GM12878 (cell line): ENCODE measurements at places on chromosomes 3 and 15. TPM values are rescaled to one million over a fixed set of nuclear protein-coding genes. Genes with fewer than 3 reads are reported as not detected.

DNA sequence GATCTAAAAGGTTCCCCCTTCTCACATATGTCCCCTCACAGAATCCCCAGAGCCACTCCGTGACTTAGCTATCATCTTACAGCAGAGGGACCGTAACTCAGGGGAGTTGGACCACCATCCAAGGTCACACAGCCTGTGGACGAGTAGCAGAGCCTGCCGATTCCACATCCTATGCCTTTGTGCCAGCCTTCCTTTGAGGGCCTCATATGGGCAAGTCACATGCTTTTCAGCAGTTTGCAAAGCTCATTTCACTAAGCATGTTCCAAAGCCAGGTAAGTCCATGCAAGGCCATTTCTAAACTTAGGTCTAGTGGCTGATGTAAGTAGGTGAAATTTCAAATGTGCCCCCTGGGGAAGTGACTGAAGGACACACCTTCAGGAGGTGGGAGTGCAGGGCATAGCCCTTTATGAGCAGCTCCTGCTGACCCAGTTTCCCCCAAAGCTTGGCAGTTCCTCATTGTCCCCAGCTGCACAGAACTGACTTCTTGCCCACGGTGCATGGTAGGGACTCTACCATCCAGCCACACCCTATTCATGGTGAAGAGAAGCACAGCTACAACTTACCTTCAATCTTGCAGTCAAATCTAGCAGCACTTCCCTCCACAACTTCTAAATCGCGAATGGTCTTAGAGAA is 33.3 kb upstream of the HACD2 start:
- DNase-seq, result no peak

DNA sequence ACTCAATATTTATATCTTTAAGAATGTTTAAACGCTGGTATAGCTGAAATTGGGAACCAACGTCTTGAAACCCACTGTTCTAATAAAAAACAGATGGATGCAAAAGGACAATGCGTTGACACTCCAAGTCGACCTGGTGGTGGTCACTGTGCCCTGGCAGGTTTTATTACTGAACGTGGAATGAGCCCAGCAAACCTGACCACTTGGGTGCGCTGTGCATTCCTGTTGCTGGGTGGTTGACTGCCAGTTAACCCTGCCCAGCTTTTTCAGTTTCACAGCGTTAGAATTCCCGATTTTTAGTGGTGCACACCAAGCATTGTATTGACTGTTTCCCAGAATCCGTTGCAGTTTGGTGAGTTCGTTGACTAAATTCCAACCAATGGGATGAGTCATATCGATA is 384.4 kb downstream of the OCA2 start:
- DNase-seq, result no peak

DNA sequence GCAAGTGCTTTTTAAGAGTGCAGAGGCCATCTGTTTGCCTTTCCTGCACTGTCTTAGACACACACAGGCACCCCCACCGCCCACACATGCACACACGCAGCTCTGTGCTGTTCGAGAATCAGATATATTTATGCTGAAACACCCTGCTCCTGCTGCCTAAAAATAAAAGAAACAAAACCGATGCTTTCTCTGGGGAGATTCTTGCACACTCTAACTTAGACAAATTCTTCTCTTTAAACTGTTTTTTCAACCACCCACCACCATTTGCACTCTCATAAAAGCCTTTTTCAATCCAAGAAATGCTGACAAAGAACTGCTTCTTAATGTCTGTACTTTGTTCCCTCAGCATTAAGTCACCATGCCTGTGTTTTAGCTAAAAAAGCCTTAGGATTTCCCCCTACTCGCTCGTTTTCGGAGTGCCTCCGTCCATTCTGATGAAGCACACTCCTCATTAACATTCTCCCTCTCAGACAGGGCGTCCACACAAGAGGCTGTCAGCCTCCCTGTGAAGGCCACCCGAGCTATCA is 26.2 kb downstream of the SLC12A8 start:
- DNase-seq, result no peak

The CD200R1 gene
- 0.47 and 0.59 TPM in 2 replicates for polyA plus RNA-seq

GRCh38 chr3:186605078-186605477 is 7.8 kb upstream of the AHSG start:
- DNase-seq, result no peak

The GOLGA6A gene
- not detected in 2 replicates for polyA plus RNA-seq

DNA sequence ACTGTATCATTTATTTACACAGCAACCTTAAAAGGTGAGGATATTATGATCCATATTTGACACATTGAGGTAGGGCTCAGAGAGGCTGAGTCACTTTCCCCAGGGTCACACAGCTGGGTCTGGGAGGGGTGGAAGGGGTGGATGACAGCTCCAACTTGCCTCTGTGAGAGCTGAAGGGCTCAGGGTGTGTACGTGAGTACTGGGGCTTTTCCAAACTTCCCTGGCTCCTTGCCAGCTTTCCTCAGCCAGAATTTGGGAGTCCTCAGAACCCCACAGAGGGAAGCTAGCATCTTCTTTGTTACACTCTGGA is 58.3 kb upstream of the SLC6A11 start:
- DNase-seq, result no peak

DNA sequence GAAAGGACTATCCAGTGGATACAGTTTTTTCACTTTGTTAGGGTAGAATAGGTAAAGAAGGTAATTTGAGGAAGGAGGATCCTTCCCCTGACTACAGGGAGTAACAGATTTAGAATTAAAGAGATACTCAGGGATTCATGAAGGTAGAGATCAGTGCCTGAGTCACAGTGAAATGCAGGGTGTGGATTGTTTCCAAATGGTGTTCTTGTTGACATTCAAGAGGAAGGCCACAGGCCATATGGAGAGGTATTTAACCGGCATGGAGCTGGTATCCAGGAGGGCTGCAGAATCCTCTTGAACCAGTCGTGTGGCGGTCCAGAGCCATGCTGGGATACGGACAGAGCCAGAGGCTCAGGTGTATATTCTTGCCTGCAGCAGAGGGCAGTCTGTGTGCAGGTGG is 28.2 kb downstream of the GYG1 start:
- no peak for DNase-seq

The SPINK8 gene
- not detected in 2 replicates for polyA plus RNA-seq

DNA sequence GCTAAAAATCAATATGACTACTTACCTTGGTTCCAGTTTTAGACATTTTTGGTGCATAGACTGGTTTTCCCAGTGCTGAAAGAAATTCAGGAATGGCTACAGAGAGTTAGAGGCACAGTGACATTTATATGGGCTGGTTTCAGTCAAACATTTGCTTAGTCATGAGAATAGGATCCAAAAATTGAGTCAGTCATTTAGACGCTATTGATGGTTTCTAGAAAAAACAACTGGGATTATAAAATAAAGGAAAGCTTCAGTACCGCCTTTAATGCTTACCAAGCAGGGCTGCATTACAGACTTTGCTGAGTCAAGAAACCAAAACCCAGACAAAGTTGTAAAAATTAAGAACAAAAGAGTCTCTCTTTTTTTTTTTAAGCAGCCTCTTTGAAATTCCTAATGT is at the start of gene CRYGS:
Gene CRYGS (minus strand): TSS at position 100 of the 400 bp plus-strand sequence. CDS start 54 bp downstream, at position 46.
- DNase-seq, result no peak

- no peak for DNase-seq
Observed at GRCh38 chr3:157101486-157101885, 58.5 kb downstream of the CCNL1 start.

GRCh38 chr3:45670991-45671390 is 18.2 kb upstream of the SACM1L start:
- no peak for DNase-seq

- no peak for DNase-seq
Observed at GRCh38 chr15:58916962-58917361, 16.5 kb downstream of the SLTM start.

DNA sequence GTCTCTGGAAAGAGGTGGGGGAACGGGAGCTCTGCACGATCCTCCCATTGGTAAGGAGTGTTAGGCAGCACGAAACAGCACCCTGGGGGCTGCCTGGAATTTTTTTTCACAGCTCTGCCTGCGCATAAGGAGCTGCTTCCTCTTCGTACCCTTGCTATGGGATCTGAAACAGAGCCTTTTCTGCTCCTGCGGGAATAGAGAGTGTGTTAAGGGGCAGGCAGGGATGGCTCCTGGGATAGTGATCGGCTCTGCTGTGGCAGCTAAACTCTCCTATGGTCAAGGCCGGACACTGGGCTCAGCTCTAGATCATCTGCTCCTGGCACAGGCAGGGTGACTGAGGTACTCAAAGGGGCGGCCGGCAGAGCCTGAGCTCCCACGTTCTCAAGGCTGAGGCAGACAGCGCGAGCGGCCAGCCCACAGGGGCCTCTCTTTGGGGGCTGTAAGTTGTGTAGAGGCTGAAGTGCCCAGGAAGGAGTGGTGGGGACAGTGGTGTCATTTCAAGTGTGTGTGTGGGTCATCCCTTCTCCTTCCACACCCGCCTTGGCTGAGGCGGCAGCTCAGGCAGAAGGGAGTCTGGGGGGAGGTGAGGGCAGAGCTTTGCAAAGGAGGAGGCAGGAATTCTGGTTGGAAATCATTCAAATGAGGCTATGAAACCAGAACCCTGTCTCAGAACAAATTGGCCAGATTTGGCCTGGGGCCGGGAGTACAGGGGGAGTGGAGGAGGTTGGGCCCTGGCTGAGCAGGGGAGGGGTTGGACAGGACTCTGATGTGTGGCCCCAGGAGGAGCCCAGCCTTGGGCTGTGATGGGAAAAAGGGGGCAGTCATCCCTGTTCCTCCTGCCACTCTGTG is 31.0 kb downstream of the EPHB3 start:
- DNase-seq, result no peak

- no peak for DNase-seq
Observed at GRCh38 chr3:111332488-111333080, 209.4 kb upstream of the CD96 start.

DNA sequence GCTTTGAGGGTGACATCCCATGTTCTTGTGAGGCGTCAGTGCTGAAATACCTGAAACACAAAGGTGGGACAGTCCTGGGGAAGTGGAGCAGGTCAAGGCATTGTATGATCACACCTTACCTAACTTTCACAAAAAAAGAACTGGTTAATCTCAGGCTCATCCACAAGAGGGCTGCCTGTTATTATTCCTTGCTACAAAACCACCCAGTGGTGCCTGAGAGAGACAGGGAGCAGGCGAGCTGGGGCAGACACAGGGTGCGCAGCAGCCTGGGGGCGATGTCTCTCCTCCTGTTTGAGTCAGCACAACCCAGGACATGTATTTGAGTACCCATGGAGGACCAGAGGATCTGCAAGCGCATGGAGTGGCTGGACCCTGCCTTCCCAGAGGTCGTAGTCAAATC is 316.8 kb upstream of the ATP10A start:
- no peak for DNase-seq

GRCh38 chr15:101052681-101053121 is 133.5 kb downstream of the LRRK1 start:
- DNase-seq, result no peak

GRCh38 chr15:88476635-88477060 is 9.1 kb downstream of the MRPS11 start:
- DNase-seq, result no peak

- DNase-seq, result no peak
Observed at GRCh38 chr3:121574449-121574848, 6.7 kb downstream of the ARGFX start.

- no peak for DNase-seq
Observed at GRCh38 chr15:69976366-69976994, 121.2 kb downstream of the TLE3 start.

GRCh38 chr15:62469478-62469873 is 304.4 kb upstream of the C2CD4B start:
- DNase-seq, result no peak

DNA sequence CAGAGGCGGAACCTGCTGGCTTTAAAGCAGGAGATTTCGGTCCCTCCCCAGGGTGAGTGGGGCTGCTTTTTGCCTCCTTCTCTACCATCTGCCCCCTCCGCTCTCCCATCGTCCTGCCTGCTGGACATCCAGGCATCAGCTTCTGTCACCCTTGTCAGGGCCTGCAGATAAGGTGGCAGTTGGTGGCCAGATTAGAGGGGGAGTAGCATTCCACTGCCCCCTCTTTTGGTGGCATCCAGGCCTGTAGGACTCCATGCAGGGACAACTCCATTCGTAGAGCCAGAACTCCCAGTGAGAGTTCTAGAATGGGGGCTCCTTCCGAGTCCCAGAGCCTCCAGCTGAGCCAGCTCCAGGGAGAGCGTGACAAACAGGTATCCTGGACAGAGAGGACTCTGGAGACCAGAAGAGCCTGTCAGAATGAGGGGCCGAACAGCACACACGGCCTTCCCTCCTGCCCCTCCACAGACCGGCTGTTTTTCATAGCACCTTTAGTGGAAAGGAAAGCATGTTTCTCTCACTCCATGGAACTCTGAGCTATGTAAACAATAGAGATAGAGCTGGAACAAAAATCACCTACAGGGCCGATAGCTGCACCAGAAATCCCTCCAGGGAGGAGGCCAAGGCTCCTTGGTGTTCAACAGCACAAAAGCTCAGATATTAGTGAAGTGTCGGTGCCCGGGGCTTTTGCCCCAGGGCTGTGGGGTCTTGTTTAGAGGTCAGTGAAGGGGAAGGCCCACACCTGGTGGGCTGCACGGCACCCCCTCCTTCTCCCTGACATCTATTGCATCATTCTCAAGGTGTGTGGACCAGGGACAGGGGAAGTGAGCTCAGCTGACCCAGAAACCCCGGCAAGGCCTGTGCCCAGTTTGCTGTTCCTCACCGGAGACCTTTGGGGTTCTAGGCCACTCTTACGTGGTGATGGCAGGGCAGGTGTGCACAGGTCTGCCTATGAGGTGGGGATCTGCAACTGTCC is 34.2 kb downstream of the MAGEF1 start:
- no peak for DNase-seq

The DUOXA2 gene
- not detected in 2 replicates for polyA plus RNA-seq

GRCh38 chr3:18987862-18988447 is 160.4 kb upstream of the KCNH8 start:
- no peak for DNase-seq

- no peak for DNase-seq
Observed at GRCh38 chr3:161552984-161553560, 56.5 kb downstream of the OTOL1 start.

DNA sequence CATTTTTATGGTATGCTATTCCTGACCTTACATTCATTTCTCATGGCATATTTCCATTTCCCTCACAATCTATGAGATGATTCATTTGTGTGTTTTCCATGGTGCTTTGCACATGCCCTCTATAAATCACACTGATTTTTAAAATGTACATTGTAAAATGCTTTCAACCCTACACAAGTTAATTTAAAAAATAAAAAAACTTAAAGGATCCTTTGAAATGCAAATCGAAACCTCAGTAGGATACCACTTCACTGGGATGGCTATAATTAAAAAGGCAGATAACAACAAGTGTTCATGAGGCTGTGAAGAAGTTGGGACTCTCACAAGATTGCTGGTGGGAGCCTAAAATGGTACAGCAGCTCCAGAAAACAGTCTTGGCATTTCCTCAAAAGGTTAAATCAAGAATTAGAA is 83.5 kb downstream of the FMN1 start:
- DNase-seq, result no peak

The CCDC9B gene
- 0.03 TPM in 1 of 2 replicates, not detected in the other for polyA plus RNA-seq

GRCh38 chr3:135447483-135447882 is 518.0 kb upstream of the PPP2R3A start:
- DNase-seq, result no peak

The FBXO40 gene
- polyA plus RNA-seq, result not detected in 2 replicates

- no peak for DNase-seq
Observed at GRCh38 chr3:74443102-74443501, 171.4 kb downstream of the CNTN3 start.

- DNase-seq, result no peak
Observed at GRCh38 chr3:13745636-13746035, 134.2 kb downstream of the WNT7A start.
